T-cell (primary cell): ENCODE measurements at places on chromosomes 7 and 10.

- DNase-seq: no peak
These were observed 826.0 kb downstream of the SORCS1 start for GRCh38 chr10:106338486-106338885.

DNA sequence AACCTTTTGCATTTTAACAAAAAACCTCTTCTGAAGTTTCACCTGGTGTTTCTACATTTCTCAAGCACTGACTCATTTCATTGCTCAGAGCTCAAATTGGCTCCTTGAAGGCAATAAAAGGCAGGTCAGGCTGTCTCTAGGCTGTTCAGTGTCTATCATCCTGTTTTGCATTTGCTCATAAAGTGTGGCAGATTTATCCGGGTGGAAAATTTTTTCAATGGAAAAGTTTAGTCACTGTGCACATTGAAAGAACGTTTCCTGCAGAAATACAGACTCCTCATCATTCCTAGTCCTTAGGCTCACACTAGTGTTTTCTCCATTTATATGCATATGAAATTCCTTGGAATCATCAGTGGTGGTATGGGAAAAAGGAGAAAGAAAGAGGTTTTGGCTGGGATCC lies 114.2 kb upstream of the DGKB start:
- DNase-seq: no peak

- DNase-seq: no peak
These were observed 160.1 kb downstream of the COL28A1 start for GRCh38 chr7:7375538-7375937.

GRCh38 chr10:79018521-79019011 lies 50.2 kb upstream of the ZMIZ1 start:
- no peak for DNase-seq

- no peak for DNase-seq
These were observed 73.0 kb downstream of the ADCY1 start for GRCh38 chr7:45646996-45647825.

DNA sequence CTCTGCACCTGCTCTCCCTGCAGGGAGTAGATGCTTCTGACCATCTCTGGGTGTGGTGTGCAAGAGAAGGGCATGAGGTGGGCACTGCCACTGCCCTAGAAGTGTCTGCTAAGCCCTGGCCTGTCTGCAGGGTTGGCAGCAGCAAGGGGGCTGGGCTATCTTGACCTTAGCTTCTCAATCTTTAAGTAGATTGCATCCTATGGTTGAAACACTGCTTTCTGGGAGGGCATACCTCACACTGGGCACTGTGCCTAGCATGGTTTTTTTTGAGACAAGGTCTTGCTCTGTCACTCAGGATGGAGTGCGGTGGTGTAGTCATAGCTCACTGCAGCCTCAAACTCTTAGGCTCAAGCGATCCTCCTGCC lies 54.9 kb downstream of the CLIP2 start:
- DNase-seq: no peak

DNA sequence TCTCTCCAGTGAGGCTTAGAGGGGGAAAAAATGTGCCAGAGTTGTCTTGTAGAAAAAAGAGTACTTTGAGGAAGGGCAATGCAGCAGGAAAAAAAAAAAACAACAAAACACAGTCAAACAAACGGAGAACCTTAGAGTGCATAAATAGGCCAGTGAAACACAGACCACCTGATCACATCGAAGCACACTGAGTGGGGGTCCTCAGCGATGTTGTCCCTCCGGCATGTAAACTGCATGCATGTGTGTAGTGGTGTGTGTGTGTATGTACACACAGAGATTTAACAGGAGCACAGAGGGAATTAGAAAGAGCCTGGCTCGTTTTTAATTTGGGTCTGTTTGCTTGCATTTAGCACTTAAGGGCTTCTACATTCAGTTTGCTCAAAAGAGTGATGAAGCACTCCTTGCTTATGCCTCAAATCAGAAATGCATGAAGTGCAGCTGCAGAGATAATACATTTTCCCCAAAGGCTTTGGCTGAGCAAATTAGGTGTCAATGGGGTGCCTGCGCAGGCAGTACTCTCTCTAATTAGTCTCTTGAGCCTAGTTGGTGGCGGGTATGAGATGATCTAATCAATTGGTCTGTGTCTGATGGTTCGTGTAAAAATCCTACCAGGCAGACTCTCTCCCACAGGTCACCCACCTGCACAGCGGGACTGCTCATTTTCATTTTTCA lies 62.7 kb upstream of the FZD1 start:
- no peak for DNase-seq

DNA sequence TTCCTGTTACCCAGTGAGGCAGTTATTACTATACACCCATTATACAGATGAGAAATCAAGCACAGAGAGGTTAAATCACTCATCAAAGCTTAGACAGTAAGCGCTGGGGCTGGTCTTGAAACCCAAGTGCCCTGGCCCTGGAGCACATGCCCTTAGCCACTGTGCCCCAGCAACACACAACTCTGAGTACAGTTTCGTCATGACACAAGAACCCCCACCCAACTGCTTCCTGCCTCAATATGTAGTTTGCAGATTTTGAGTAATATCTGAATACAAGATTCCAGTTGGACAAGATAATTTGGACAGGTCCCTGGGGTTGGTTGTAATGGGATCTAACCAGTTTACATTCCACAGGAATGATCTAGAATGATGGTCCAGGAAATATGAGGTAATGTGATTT lies 62.8 kb downstream of the SH3PXD2A start:
- DNase-seq: no peak

DNA sequence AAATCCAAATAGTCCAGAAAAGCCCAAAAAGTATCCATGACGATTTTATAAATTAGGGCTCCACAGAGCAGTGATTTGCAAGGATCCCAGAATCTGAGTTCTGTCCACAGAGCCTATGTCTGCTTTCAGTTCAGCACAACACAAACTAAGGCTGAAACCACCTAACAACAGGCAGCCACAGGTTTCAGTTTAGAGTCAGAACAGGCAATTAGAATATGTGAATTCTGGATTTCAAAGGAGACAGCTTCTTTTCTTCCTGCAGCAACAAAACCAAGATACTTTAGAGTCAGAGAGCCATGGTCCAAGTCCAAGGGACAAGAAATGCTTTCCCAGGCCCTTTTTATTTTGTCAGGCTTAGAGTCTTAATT lies 23.6 kb downstream of the IFIT3 start:
- DNase-seq: no peak

DNA sequence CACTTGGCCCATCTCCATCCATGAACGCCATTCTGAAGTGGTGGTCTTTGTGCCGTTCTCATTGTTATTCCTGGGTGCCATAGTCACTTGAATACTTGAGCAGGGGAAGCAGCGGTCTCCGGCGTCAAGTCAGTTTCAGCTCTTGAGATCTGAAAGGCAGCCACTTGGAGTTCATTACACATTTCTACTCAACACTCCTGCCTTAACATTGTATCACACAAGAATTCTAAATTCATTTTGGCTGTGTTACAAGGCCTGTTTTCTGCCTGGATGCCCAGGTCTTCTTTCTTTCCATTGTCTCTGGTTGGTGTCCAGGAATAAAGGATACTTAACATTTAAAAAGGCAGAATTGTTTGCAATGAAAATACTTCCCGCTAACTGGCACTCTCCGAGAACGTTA lies 69.0 kb upstream of the RAB11FIP2 start:
- DNase-seq: no peak

GRCh38 chr7:121941830-121942229 lies 68.9 kb downstream of the PTPRZ1 start:
- DNase-seq: no peak

DNA sequence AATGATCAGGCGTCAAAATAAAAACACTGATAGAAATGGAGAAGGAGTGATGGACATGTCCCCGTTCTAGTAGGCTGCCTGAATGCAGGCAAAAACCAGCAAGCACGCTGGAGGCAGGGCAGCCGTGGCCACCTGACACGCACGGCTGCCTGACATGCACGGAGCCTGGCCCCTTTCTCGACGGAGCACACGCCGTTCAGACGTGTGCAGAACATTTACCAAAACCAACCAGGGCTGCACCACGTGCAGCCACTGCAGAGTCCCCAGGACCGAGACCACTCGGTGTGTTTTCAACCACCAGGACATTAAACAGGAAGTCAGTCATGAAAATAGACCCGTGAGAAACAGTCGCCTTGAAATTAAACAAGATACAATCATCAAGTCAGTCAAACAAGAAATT lies 61.9 kb upstream of the NKX6-2 start:
- DNase-seq: no peak

DNA sequence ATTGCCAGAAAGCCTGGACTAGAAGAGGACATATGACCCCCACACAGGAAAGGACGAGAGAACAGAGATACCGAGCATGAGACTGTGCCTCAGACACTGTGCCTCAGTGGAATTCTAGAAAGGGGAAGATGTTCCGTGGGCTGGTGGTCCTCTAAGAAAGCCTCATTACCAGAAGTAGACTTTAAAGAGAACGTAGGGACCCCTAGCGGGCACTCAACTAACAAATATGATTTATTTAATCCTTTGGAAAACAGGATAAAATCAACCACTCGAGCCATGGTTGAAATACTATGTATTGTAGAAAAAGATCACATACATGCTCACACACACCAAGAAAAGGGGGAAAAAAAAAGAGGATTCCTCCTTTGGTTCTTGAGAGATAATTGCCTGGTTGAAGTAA lies 701.2 kb upstream of the SORCS1 start:
- DNase-seq: no peak

DNA sequence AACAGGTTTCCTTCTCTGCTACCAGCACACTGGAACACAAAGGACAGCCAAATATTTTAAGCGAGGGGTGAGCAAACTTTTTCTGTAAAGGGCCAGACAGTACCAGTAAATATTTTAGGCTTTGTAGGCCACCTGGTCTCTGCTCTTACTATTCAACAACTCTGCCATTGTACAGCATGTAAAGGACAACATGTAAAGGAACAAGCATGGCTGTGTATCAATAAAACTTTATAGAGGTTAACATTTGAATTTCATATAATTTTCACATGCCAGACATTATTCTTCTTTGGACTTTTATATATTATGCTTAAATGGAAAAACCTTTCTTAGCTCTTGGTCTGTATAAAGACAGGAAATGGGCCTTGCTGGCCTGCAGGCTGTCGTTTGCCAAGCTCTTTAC lies 30.2 kb downstream of the RHEB start:
- DNase-seq: no peak

GRCh38 chr10:79353000-79353406 lies 5.7 kb downstream of the PPIF start:
- no peak for DNase-seq

GRCh38 chr7:80634505-80634904 lies 3.9 kb upstream of the CD36 start:
- DNase-seq: no peak

GRCh38 chr7:7970531-7971307 lies 2.1 kb downstream of the GLCCI1 start:
- DNase-seq: no peak
